ENCODE measurements at places on chromosomes 12 and 14. TPM values are rescaled to one million over a fixed set of nuclear protein-coding genes. Genes with fewer than 3 reads are reported as not detected.

GRCh38 chr12:96219700-96220206 lies 25.6 kb downstream of the ELK3 start:
- H3K27me3 ChIP-seq, result peaks cover 3% of the 10 kb centered on the region
- no peaks in the 10 kb centered on the region for H3K36me3 ChIP-seq
- peak overlapping the region; percentile 54 for H3K27ac ChIP-seq
- H3K4me1 ChIP-seq, result peaks cover 20% of the 10 kb centered on the region

DNA sequence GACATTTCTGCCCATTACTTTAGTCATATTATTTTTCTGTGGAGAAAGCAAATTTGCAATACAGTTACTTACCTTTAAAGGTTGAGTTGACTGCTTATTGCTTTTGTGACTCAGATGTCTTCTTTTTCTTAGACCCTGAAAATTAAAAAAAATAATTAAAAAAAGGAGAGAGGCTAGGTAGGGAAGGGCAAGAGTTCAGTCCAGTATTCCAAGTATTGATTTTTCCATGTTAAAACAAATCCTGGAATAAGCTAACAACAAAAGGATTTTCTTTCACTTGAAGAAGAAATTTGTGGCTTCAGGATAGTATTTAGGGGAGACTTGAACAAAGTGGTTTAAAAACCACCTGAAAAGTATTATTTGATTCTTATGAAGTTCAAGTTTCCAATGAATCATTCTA lies 49.4 kb downstream of the LMNTD1 start:
- peaks cover 1% of the 10 kb centered on the region for H3K27me3 ChIP-seq
- DNase-seq, result no peak
- no peak overlapping the region for H3K4me3 ChIP-seq

GRCh38 chr14:67515386-67516079 lies 17.6 kb upstream of the PLEKHH1 start:
- H3K36me3 ChIP-seq, result no peaks in the 10 kb centered on the region
- H3K4me1 ChIP-seq, result peaks cover 11% of the 10 kb centered on the region
- H3K4me3 ChIP-seq, result peak overlapping the region; percentile 52
- peak; percentile 52 for DNase-seq
- no peak overlapping the region for H3K27ac ChIP-seq
- peaks cover 7% of the 10 kb centered on the region for H3K27me3 ChIP-seq

GRCh38 chr12:7110661-7111060 lies 1.6 kb upstream of the C1RL start:
- H3K4me3 ChIP-seq, result no peak overlapping the region
- H3K27ac ChIP-seq, result no peak overlapping the region
- H3K36me3 ChIP-seq, result peaks cover 3% of the 10 kb centered on the region
- DNase-seq, result no peak
- no peaks in the 10 kb centered on the region for H3K4me1 ChIP-seq

DNA sequence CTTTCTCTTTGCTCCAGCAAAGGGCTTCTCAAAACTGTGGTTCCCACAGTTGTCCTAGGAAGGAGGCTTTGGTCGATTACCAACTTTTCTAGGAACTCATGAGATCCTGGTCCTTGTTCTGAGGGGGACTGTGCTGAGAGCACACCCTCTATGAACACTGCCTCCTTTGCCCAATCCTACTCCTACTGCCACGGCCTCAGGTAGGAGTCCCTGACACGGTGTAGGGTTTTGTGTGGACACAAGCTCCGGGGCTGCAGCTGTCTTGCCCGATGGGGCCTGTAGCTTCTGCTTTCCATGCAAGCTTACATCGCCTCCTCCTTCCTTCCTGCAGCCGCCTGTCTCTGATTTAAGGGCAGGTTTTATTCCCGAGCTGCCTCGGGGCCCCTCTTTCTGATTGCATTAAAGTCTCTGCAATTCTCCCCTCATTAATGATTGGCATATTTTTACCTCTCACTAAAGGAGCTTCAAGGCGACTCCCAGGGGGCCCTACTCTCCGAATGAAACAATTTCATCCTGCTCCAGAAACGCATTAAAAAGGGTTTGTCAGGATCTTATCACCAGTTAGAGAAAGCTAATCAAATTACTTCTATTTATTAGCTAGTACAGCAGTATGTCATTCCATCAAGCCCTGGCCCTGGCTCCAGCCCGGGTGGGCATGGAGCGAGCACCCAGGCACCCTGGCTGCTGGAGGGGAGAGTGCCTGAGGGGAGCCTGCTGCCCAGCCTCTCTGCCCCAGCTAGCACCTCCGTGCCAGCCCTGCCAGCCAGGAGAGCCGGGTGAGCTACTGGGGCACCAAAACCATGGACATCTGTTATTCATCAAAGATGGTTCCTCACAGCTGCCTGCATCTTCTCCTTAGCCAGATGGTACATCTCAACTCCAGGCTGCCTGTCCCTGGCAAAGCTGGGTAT lies 38.0 kb upstream of the ESRRB start:
- no peak overlapping the region for H3K27ac ChIP-seq
- H3K36me3 ChIP-seq, result peaks cover 12% of the 10 kb centered on the region
- peaks cover 5% of the 10 kb centered on the region for H3K27me3 ChIP-seq
- H3K4me1 ChIP-seq, result peaks cover 9% of the 10 kb centered on the region
- no peak for DNase-seq

- no peak for DNase-seq
- no peaks in the 10 kb centered on the region for H3K4me1 ChIP-seq
- no peak overlapping the region for H3K4me3 ChIP-seq
- no peak overlapping the region for H3K27ac ChIP-seq
- no peaks in the 10 kb centered on the region for H3K36me3 ChIP-seq
- H3K27me3 ChIP-seq, result no peaks in the 10 kb centered on the region
Measured at GRCh38 chr14:94407906-94408305, 19.5 kb upstream of the SERPINA1 start.

GRCh38 chr12:129877411-129877810 lies 26.4 kb downstream of the TMEM132D start:
- H3K36me3 ChIP-seq, result no peaks in the 10 kb centered on the region
- no peaks in the 10 kb centered on the region for H3K27me3 ChIP-seq
- no peak overlapping the region for H3K27ac ChIP-seq
- H3K4me1 ChIP-seq, result peaks cover 3% of the 10 kb centered on the region

DNA sequence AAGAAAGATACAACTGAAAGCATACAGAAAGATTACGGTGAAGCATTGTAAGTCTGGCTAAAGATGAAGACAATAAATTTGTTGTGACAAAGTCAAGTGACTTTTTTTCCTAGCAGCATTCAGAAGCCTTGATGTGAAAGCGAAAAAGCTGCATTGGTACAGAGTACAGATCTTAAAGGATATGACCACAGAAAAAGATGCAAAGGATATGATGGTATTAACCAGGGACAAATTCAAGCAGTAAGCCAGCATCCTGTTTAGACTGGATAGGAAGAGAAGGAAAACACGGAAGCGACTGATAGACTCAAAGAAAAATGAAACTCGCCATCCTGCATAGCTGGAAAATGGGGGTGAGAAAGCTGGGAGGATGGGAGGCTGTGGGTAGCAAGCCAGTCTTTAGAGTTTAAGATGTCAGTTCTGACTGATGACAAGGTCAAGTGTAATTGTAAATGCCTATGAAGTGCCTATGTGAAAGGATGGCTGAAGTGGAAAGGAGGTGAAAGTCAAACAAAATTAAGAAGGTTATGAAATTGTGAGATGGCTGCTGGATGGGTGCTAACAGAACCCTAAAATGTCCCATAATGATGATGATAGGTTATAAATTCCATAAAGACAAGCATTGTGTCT lies 92.4 kb downstream of the PHLDA1 start:
- peaks cover 2% of the 10 kb centered on the region for H3K4me1 ChIP-seq
- no peak for DNase-seq
- peaks cover 9% of the 10 kb centered on the region for H3K36me3 ChIP-seq
- no peak overlapping the region for H3K4me3 ChIP-seq

- peak overlapping the region; percentile 98 for H3K27ac ChIP-seq
- peaks cover 17% of the 10 kb centered on the region for H3K4me1 ChIP-seq
- H3K4me3 ChIP-seq, result peak overlapping the region; percentile 97
- no peaks in the 10 kb centered on the region for H3K36me3 ChIP-seq
Measured at GRCh38 chr14:90397425-90398314, 841 bp downstream of the CALM1 start.

- no peak for DNase-seq
- peaks cover under 1% of the 10 kb centered on the region for H3K4me1 ChIP-seq
- H3K27me3 ChIP-seq, result no peaks in the 10 kb centered on the region
Measured at GRCh38 chr14:80017795-80018194, 193.5 kb downstream of the DIO2 start.

GRCh38 chr12:39375206-39375808 lies 67.6 kb downstream of the KIF21A start:
- DNase-seq, result no peak
- H3K27me3 ChIP-seq, result no peaks in the 10 kb centered on the region
- peaks cover 16% of the 10 kb centered on the region for H3K4me1 ChIP-seq
- no peak overlapping the region for H3K27ac ChIP-seq

GRCh38 chr14:66038618-66039017 lies 447.6 kb upstream of the CCDC196 start:
- H3K27ac ChIP-seq, result no peak overlapping the region
- H3K36me3 ChIP-seq, result no peaks in the 10 kb centered on the region
- no peaks in the 10 kb centered on the region for H3K27me3 ChIP-seq
- DNase-seq, result no peak
- no peaks in the 10 kb centered on the region for H3K4me1 ChIP-seq
- H3K4me3 ChIP-seq, result no peak overlapping the region

The GUCY2C gene
- total RNA-seq, result not detected

The TSHR gene
- total RNA-seq, result 0.74 TPM

The OLR1 gene
- not detected for total RNA-seq

The CFAP54 gene
- total RNA-seq, result 0.15 TPM

The KCNC2 gene
- total RNA-seq, result 11.6 TPM

The ERH gene
- 223 TPM for total RNA-seq

The KCNA5 gene
- total RNA-seq, result not detected

The RFLNA gene
- 36.9 TPM for total RNA-seq
